A375 (cell line): ENCODE measurements at places on chromosomes 2 and 18. TPM values are rescaled to one million over a fixed set of nuclear protein-coding genes. Genes with fewer than 3 reads are reported as not detected.

Gene EFHD1
- not detected in 2 replicates for total RNA-seq

Gene COL4A3
- not detected in 2 replicates for total RNA-seq

Gene ZBTB7C
- not detected in 2 replicates for total RNA-seq

Gene ST6GAL2
- total RNA-seq: not detected in 2 replicates

Gene CCDC178
- total RNA-seq: not detected in 2 replicates

Gene RGPD3
- 0.08 TPM in 1 of 2 replicates, not detected in the other for total RNA-seq

Gene MRPS9
- total RNA-seq: 35.9 and 36.0 TPM in 2 replicates

Gene TBC1D8
- total RNA-seq: 31.8 and 34.0 TPM in 2 replicates

Gene AGXT
- not detected in 2 replicates for total RNA-seq

Gene IL1R2
- total RNA-seq: not detected in 2 replicates

Gene NT5DC4
- total RNA-seq: not detected in 2 replicates

Gene VAMP5
- total RNA-seq: 31.3 and 38.8 TPM in 2 replicates

Gene PUS10
- 1.7 and 2.1 TPM in 2 replicates for total RNA-seq

Gene SERPINB7
- 2.8 and 4.8 TPM in 2 replicates for total RNA-seq

Gene TIMM21
- total RNA-seq: 32.7 and 60.3 TPM in 2 replicates

Gene DNMT3A
- total RNA-seq: 8.4 and 9.9 TPM in 2 replicates

Gene C2orf66
- 0.15 TPM in 1 of 2 replicates, not detected in the other for total RNA-seq

Gene LYG1
- total RNA-seq: 0.15 and 0.45 TPM in 2 replicates

Gene FARP2
- 27.8 and 28.4 TPM in 2 replicates for total RNA-seq

Gene ACOXL
- total RNA-seq: not detected in 2 replicates

Gene SLC35F6
- 27.8 and 32.7 TPM in 2 replicates for total RNA-seq

Gene NGEF
- 4.6 and 7.5 TPM in 2 replicates for total RNA-seq

Gene FAM228A
- not detected in 2 replicates for total RNA-seq

Gene SCN1A
- not detected in 2 replicates for total RNA-seq

Gene VWC2L
- total RNA-seq: not detected in 2 replicates

Gene CPLX4
- not detected in 2 replicates for total RNA-seq

Gene CHRNG
- total RNA-seq: not detected in 2 replicates

Gene STK16
- total RNA-seq: 10.3 and 12.0 TPM in 2 replicates

Gene PLEK
- total RNA-seq: not detected in 2 replicates

Gene AKAIN1
- not detected in 2 replicates for total RNA-seq

Gene CXCR1
- not detected in 2 replicates for total RNA-seq

Gene EML6
- 2.7 and 6.1 TPM in 2 replicates for total RNA-seq

Gene CDH2
- total RNA-seq: 37.2 and 37.7 TPM in 2 replicates

Gene ANKRD30B
- 0.23 and 1.4 TPM in 2 replicates for total RNA-seq

Gene SIX3
- total RNA-seq: not detected in 2 replicates

Gene TEX44
- total RNA-seq: not detected in 2 replicates

Gene DSG1
- not detected in 2 replicates for total RNA-seq

Gene MIB1
- total RNA-seq: 18.0 and 24.5 TPM in 2 replicates

Gene IL1F10
- not detected in 2 replicates for total RNA-seq

Gene KATNAL2
- 1.5 and 3.3 TPM in 2 replicates for total RNA-seq

Gene STON1
- total RNA-seq: 1.3 and 1.7 TPM in 2 replicates

Gene SERPINB10
- total RNA-seq: not detected in 2 replicates

Gene NOSTRIN
- 0.50 TPM in 1 of 2 replicates, not detected in the other for total RNA-seq
